ENCODE measurements at places on chromosomes 12 and 14. TPM values are rescaled to one million over a fixed set of nuclear protein-coding genes. Genes with fewer than 3 reads are reported as not detected.
A peak's percentile ranks its signal among the peaks of the same experiment; 100 is the strongest.

DNA sequence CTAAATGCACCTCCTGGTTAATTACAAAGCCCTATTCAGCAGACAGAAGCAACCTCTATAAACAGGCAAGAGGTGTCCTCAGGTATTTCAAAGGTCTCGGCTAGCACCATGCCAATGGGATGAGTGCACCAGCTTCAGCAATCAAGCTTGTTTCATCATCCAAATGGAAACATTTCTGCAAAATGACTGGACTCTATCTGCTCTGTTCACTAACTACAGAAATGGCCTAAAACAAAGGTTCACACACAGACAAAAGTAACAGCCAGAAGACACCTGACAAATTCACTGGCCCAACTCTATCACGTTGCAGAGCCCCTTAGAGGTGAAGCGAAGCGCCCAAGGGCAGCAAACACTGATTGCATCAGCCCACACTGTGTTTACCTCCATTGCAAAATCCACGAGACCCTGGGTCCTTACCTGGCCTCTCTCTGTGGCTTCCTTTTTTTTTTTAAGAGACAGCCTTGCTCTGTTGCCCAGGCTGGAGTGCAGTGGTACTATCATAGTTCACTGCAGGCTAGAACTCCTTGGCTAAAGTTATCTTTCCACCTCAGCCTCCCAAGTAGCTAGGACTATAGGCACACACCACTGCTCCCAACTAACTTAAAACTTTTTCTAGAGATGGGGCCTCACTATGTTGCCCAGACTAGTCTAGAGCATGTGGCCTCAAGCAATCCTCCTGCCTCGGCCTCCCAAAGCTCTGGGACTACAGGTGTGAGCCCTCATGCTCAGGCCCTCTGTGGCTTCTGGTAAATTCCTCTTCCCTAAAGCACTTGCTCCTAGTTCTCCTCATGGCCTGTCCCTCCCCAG is 8.5 kb upstream of the SYNE3 start:
- H3K27me3 ChIP-seq, result no peaks in the 10 kb centered on the region
- H3K27ac ChIP-seq, result no peak overlapping the region
- peak; percentile 41 for DNase-seq
- H3K4me3 ChIP-seq, result no peak overlapping the region
- H3K36me3 ChIP-seq, result no peaks in the 10 kb centered on the region
- H3K4me1 ChIP-seq, result peaks cover 21% of the 10 kb centered on the region

DNA sequence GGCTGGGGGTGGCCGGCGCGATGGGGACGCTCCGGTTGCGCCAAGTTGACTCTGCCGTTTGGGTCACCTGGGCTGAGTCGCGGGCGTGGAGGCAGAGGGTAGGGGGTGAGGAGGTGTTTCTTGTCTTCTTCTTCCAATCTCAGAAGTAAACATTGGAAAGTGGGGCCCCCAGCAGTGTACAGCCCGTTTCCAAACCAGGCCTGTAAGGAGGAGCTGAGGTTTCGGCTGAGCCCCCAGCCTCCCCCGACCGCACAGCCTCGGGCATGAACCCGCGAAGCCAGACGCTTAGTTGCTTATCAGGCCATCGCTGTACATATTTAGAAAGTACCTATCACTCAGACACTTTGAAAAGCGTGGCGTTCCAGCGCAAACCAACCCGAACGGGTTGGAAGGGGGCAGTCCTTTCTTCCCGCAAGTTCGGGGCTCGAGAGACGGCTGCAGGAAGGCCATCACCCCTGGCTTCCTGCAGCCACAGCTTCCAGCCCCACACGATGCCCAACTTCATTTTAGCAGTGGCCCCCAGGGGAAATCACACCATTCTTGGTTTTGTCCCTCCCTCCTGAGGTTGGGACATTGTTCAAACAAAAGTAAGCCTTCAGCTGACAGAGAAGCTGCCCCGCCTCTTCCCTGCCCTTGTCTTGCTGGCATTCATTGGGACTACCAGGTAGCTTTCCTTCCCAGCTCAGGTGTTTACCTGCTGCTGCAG is 164.1 kb downstream of the ZFP36L1 start:
- no peaks in the 10 kb centered on the region for H3K27me3 ChIP-seq
- peaks cover 23% of the 10 kb centered on the region for H3K4me1 ChIP-seq
- peak overlapping the region; percentile 49 for H3K4me3 ChIP-seq

DNA sequence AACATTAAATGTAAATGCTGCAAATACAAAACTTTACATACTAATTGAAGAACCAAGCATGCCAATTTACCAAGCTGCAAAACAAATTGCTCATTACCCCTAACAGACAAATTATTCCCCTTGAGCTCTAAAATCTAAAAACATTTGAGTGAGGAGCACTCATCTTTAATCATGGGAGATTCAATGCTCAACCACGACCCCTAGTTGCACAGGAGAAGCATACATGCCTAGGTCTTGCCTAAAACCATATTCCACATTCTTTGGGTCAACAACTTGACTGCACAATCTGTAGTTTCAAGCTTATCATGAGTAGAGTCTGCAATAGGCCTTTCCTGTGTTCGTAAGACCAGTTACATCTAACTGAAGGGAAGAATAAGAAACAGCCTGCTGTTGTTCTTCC is 69.7 kb downstream of the MGAT4C start:
- no peak overlapping the region for H3K4me3 ChIP-seq
- H3K27me3 ChIP-seq, result no peaks in the 10 kb centered on the region
- H3K4me1 ChIP-seq, result no peaks in the 10 kb centered on the region
- no peaks in the 10 kb centered on the region for H3K36me3 ChIP-seq
- H3K27ac ChIP-seq, result no peak overlapping the region

DNA sequence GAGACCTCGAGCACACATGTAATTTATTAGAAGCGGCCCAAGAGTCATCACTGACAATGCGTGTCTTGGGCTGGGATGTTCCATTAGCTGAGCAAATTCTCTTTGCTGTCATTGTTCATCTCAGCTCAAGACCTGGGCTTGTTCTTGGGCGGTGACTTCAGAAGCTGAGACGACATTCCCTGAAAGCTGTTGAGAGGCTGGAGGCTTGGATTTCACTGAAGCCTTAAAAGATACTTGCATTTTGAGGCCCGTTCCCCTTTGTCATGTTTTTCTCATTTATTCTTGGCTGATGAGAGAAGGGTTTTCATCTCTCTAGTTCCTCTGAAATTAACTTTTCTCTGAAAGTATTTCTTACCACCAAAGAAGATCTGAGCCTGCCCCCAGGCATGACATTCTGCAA is 16.6 kb upstream of the SUSD6 start:
- H3K36me3 ChIP-seq, result no peaks in the 10 kb centered on the region
- H3K4me1 ChIP-seq, result no peaks in the 10 kb centered on the region
- no peak for DNase-seq
- H3K27me3 ChIP-seq, result no peaks in the 10 kb centered on the region
- no peak overlapping the region for H3K4me3 ChIP-seq
- H3K27ac ChIP-seq, result no peak overlapping the region

GRCh38 chr12:89895101-89895500 is 186.5 kb upstream of the ATP2B1 start:
- no peak overlapping the region for H3K4me3 ChIP-seq
- no peak for DNase-seq
- H3K27me3 ChIP-seq, result no peaks in the 10 kb centered on the region
- H3K4me1 ChIP-seq, result peaks cover 7% of the 10 kb centered on the region
- H3K36me3 ChIP-seq, result no peaks in the 10 kb centered on the region

DNA sequence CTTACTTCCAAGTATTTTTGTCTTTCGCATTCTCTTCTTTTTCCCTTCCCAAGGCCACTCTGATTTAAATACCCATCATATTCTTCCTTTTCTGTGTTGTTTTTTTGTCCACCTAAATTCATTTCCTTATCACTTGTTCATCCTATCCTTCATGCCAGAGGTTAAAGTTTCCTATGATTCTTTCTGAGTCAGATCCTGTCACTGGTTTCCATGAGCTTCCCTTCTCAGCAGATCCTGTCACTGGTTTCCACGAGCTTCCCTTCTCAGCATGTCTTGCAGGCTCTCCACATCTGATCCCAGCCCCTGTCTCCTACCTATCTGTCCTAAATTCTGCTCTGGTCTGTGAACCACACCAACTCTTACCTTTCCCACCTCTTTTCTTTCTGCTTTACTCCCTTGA is 311.8 kb upstream of the RGS6 start:
- no peaks in the 10 kb centered on the region for H3K27me3 ChIP-seq

ZNF385A gene
- total RNA-seq, result 34.7 TPM

DNA sequence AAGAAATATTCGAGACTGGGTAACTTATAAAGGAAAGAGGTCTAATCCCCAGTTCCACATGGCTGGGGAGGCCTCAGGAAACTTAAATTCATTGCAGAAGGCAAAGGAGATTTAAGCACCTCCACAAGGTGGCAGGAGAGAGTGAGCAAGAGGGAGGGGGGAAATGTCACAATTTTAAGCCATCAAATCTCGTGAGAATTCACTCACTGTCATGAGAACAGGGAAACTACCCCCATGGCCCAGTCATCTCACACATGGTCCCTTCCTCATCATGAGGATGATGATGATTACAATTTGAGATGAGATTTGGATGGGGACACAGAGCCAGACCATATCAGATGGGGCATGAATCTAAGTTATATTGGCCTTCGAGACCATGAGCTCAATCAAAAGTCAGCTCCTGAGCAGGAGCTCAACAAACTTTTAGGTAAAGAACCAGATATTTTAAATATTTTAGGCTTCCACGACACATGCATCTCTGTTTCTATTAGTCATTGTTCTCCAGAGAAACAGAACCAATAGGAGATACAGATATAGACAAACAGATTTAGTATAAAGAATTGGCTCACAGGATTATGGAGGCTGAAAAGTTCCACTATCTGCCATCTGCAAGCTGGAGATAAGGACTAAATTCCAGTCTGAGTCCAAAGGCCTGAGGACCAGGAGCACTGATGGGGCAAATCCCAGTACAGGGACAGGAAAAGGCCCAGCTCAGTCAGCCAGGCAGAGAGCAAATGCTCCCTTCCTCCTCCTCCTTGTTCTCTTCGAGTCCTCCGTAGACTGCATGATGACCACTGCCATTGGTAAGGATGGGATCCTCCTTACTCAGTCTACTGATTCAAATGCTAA is 24.9 kb downstream of the DGLUCY start:
- no peaks in the 10 kb centered on the region for H3K27me3 ChIP-seq
- no peak overlapping the region for H3K27ac ChIP-seq
- H3K36me3 ChIP-seq, result no peaks in the 10 kb centered on the region
- no peak for DNase-seq
- no peak overlapping the region for H3K4me3 ChIP-seq

KCNH5 gene
- total RNA-seq, result not detected

REP15 gene
- total RNA-seq, result 0.86 TPM

DNA sequence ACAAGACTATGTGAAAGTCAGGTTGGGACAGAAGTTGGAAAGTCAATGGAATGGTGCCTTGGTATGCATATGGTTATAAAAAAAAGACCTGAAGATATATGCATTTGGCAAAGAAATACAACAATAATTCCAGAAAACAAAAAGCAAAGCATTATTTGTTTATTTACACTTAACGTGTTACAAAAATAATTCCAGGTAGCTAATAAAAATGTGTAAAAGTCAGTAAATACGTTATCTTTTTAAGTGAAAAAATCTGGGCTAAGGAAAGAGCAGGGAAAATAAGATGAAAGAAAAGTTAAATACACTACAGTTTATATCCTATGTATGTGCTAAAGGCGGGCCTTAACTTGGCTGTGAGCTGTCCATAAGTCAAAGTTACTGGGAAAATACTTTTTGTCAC is 266.3 kb downstream of the MED13L start:
- H3K4me1 ChIP-seq, result no peaks in the 10 kb centered on the region
- no peak overlapping the region for H3K27ac ChIP-seq
- H3K36me3 ChIP-seq, result peaks cover 58% of the 10 kb centered on the region
- DNase-seq, result no peak

DNA sequence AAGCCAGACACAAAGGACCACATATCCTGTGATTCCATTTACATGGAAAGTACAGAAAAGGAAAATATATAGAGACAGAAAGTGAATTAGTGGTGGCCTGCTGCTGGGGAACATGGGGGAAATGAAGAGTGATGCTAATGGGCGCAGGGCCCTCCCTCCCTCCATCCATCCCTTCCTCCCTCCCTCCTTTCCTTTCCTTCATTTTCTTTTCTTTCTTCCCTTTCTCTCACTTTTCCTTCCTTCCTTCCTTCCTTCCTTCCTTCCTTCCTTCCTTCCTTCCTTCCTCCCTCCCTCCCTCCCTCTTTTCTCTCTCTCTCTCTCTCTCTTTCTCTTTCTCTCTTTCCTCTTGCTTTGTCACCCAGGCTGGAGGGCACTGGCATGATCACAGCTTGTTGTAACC is 37.3 kb downstream of the ARL6IP4 start:
- no peaks in the 10 kb centered on the region for H3K27me3 ChIP-seq
- H3K4me1 ChIP-seq, result no peaks in the 10 kb centered on the region
- no peaks in the 10 kb centered on the region for H3K36me3 ChIP-seq
- H3K27ac ChIP-seq, result no peak overlapping the region
- DNase-seq, result no peak

CIROP gene
- not detected for total RNA-seq

SLC25A3 gene
- 927 TPM for total RNA-seq

DAAM1 gene
- 10.7 TPM for total RNA-seq

- no peak overlapping the region for H3K27ac ChIP-seq
- peak overlapping the region; percentile 19 for H3K4me3 ChIP-seq
- no peaks in the 10 kb centered on the region for H3K4me1 ChIP-seq
- H3K36me3 ChIP-seq, result no peaks in the 10 kb centered on the region
- no peak for DNase-seq
Measured at GRCh38 chr12:100717733-100718067, 76.9 kb upstream of the ANO4 start.
